ENCODE measurements at places on chromosomes 6 and 20.

DNA sequence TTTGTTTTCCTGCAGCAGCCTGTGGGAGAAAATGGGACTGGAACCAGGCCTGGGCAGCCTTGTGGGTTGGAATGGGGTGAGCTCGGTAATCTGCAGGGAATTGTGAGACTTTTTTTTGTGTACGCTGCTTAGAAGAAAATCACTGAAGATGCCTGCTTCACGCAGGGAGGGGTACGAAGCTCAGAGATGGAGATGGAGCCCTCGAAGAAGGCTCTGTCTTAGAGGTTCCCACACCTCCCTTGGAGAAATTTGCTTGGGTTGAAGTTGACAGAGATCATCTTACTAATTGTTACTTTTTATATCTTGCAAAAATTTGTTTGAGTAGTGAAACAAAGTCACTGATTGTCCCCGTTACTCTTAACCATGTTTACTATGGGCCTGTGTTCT is 894 bp downstream of the PYGB start:
- DNase-seq: no peak

DNA sequence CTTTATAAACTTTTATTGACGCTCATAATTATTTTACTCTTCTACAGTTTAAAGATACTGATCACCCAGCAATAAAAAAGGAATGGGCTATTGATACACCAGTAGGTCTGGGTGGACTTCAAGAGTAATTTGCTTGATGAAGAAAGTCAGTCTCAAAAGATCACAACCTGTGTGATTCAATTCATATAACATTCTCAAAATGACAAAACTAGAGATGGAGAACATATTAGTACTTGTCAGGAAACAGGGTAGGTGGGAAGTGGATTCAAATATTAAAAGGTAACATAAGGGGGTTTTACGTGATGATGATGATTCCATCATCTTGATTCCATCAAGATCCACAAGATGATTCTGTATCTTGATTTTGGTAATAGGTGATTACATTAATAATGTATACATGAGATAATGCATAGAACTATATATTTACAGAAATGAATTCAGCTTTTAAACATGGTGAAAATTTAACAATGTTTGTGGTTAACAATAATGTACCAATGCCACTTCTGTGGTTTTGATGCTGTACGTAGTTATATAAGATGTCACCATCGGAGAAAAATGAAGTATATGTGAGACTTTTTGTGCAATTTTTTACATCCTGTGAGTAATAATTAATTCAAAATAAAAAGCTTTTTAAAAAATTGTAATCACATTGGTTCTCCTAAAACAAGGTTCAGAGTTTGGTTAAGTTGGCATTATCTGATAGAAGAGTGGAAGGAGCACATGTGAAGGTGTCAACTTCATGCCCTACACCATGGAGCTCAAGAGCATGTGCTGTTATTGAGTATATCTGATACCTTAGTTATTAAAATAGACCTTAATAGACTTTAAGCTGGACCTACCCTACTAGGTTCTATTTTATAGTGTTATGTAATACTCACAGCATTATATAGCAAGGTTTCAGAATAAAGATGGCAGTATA is 66.3 kb upstream of the DYNLRB1 start:
- no peak for DNase-seq

- no peak for DNase-seq
These were observed 98.5 kb downstream of the TFAP2A start for GRCh38 chr6:10316373-10316721.

GRCh38 chr6:4903751-4904370 is 100.0 kb downstream of the RPP40 start:
- DNase-seq: peak; percentile 25

DNA sequence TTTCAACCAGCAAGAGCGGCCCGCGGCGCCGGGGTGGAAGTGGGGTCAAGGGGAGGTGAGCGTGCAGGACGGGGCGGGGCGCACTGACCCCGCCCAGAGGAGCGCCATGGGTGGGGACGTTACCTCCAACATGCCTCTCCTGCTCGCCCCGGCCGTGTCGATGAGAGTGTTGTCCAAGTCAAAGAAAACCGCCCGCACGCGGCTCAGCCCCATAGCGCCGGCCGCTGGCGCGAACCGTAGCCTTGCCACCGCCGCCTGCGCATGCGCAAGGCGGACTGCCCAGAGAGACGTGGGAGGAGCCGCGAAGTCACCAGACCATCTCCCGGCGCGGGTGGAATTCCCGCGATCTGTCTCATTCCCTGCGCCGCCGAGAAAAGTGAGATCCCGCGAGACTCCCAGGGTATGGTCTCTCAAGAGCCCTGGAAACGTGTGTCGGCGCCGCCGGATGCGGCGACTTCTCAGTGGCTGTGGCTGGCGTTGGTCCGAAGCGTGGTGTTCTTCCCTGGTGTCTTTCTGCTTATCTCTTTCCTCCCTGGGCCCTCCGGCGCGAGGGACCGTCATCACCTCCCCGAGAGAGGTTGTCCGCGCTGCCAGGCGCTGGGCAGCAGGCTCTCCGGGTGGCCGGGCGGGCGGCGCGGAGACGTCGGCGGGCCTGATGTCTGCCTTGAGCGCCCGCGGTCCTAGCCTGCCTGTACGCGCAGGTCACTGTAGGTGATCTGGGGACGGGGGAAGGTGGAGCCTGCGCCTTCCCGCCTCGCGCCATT is at the start of gene NANP:
Gene NANP (minus strand): TSS at position 279 of the 764 bp plus-strand sequence. CDS start 66 bp downstream, at position 213.
- peak; percentile 98 for DNase-seq

- no peak for DNase-seq
These were observed 120.4 kb upstream of the GGTLC1 start for GRCh38 chr20:24109008-24109407.

DNA sequence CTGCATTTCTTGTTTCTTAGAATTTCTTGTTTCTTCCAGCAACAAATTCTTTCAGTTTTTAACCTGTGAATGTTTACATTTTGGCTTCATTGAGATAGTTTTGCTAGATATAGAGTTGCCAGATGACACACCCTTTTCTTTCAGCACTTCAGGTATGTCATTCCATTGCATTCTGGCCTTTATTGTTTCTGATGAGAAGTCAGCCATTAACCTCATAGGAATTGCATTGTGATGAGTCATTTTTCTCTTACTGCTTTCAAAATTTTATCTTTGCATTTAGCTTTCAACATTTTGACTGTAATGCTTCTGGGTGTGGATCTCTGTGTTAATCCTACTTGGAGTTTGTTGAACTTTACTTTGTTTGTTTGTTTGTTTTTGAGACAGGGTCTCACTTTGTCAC is 440.3 kb upstream of the HS3ST5 start:
- DNase-seq: no peak

- DNase-seq: no peak
These were observed 40.4 kb upstream of the SGK1 start for GRCh38 chr6:134358320-134358719.

DNA sequence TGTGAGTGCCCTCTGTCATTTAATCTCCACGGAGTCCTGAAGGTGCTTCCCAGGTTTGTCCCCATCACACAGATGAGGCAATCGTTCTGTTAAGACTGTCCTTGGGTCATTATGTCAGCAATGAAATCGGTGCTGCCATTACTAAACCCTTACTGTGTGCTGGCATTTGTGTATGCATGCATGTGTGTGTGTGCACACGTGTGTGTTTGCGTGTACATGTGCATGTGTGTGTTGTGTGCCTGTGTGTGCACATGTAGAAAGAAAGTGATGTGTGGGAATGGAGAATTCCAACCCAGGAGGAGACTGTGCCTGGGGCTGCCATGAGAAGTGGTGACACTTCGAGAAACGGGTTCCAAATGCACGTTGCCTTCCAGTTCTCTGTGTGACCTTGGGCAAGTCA is 110.3 kb downstream of the CDH26 start:
- DNase-seq: no peak

DNA sequence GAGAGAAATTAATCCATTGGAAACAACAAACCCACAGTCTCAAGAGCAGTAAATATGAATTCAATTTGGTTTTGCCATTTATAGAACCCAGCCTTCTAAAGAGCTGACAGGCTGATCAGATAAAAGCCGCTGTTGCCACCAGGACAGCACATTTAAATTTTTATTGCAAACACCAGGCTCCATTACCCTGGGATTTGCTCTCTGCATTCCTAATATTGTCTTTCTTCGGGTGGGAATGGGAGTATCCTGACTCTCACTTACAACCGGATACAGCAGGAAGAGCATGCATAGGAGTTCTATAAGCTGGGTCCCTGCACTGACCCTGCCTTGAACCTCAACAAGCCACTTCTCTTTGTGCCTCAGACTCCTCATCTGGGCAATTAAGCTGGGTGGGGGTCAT is 142.9 kb downstream of the LRFN2 start:
- DNase-seq: no peak

GRCh38 chr20:46938434-46938833 is 43.8 kb downstream of the EYA2 start:
- DNase-seq: no peak

- DNase-seq: no peak
These were observed 76.4 kb downstream of the BACH2 start for GRCh38 chr6:90220273-90220672.

- no peak for DNase-seq
These were observed 67.6 kb upstream of the BTBD3 start for GRCh38 chr20:11849976-11850670.

DNA sequence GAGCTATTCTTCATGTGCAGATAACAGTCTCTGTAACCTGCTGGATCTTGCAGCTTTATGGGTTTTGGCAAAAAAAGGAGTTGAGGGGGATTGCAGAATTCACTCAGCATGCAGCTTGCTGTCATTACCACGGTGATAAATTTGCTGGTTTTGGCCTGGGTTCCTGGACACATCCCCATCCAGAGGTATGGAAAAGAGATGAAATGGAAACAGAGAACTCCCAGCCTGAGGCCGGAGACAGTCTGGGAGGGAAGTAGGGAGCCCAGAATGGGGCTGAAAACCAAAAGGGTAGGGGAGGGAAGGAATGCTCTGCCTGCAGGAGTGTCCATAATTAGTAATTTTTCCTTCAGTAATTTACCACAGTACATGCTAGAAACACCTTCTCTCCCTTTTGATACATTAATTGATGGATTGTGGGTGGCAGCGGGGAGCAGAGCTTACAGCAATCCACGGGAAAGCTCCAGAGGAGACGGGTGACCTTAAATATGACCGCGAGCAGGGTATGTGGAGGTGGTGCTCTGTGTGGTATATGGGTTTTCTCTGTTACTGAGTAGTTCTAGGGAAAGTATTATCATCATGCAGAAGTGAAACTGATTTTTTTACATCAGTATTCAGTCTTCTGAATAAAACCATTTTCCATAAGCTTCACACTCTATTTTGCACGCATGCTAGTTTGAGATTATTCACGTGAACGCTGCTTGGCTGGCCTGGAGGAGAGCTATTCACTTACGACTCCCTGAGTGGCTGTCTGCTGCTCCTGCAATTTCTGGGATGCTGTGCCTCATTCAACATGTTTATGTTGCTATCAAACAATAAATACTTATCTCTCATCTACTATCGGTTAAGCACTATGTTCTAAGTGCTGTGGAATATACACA is 66.3 kb upstream of the KCNK16 start:
- DNase-seq: no peak

DNA sequence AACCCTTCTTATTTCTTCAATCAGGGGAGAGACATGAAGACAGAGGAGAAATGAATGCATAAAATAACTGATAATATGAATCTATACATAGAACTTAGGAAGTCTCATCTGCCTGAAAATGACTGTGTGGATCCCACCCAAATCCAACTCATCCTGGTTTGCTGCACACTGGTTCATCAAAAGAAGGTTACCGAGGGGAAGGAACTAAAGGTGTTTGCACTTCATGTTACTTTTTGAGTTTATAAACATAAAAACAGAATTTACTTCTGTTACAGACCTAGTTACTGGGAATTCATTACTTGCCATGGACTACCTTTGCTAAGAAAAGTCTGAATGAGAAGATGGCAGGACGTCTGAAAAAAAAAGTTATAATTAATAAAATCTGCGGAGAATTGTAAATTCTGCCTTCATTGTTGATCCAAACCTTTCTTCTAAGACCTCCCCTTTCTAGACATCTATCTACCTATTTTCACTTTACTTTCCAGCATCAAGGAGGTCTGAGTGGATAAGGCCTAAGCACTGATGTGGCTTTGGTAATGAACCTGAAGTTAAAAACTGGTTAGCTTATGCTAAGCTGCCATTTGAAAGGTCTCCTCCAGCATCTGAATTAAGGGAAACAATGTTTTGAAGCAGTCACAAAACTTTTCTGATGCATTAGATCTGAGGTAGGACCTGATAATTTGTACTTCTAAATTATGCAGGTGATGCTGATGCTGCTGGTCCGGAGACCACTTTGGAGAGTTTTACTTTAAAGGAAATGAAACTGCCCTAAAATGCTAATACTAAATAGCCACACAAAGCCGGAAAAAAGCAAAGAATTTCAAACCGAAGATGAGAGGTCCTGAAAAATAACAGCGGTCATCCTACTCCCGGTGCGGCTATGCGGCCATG is 84.0 kb downstream of the HFE start:
- no peak for DNase-seq

GRCh38 chr6:11062083-11062482 is 18.0 kb upstream of the ELOVL2 start:
- DNase-seq: no peak

DNA sequence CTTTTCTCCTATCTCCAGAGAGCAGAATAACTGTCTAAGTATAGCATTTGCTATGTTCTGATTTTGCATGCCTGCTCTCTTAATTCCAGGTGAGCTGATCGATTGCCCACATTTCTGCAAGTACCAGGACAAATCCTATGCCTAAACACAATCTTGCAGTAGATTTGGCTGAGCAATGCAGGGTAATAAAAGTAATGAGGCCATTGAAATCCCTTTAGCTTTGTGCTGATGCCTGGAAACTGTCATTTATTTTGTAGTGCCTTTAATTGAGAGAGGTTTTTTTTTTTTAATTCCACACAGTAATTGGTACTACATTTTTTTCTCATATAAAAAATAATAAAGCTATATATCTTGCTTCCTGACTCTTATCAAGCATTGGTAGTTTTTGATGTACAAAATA is 252.3 kb downstream of the NKAIN2 start:
- no peak for DNase-seq

- DNase-seq: no peak
These were observed 174.9 kb downstream of the ISM1 start for GRCh38 chr20:13396022-13396421.

DNA sequence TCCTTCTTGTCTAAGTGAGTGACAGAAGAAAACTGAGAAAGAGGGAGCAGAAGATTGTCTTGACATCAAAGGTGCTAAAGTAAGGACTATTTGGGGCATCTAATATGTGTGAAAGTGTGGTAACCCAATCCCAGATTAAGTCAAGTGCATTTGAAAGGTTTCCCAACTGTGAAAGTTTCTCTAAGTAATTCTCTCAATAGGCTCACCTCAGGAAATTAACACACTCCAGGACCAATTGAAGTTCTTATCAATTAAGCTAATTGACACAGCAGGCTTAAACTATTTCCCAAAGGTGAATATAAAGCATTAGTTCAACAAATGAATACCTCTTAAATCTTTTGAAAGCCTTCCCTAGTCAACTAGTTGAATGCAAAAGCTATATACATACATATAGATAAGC is 212.8 kb upstream of the FUT9 start:
- no peak for DNase-seq

DNA sequence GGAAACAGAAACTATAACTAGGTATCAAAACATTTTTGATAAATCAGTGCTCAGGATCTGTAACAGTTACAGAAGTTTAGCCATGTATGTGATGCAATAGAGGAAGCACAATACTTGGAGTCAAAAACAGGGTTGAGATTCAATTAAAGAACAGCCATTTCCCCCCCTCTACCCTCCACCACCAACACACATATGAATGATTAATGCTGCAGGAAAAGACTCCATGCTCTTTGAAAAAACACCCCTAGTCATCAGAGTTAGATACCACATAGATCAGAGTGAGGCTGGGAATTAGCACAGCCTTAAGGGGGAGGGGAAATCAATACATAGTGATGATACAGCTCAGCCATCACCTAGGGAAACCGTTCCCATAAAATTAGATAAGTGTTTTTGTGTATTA is 108.9 kb upstream of the EMILIN3 start:
- no peak for DNase-seq

GRCh38 chr6:22727710-22728109 is 158.3 kb downstream of the HDGFL1 start:
- no peak for DNase-seq
